ENCODE measurements at places on chromosomes 12 and 14. TPM values are rescaled to one million over a fixed set of nuclear protein-coding genes. Genes with fewer than 3 reads are reported as not detected.

SSTR1 gene
- total RNA-seq, result not detected

DNA sequence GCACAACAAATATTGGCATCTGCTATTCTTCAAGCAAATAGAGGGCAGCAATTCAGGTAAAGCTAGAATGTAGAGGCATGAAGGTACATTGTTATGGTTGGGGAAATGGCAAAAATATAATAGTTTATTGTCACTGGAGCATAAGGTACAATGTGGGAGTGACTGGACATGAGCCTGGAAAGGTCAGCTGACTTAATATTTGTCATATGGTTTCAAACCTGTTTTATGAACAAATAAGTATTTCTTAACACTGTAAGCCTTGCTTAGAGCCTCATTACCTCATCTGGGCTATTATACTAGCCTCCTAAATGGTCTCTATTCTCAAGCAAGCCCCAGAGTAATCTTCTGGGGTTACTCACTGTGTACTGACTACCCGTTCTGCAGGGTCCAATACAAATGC, 33.7 kb downstream of the FAM177A1 start:
- peaks cover 35% of the 10 kb centered on the region for H3K36me3 ChIP-seq
- no peak overlapping the region for H3K27ac ChIP-seq
- H3K4me1 ChIP-seq, result no peaks in the 10 kb centered on the region
- no peak for DNase-seq

SYNDIG1L gene
- not detected for total RNA-seq

- peaks cover 13% of the 10 kb centered on the region for H3K27me3 ChIP-seq
- H3K36me3 ChIP-seq, result no peaks in the 10 kb centered on the region
- no peak for DNase-seq
- H3K4me1 ChIP-seq, result no peaks in the 10 kb centered on the region
- H3K27ac ChIP-seq, result no peak overlapping the region
Observed at GRCh38 chr12:117356048-117356447, 5.4 kb downstream of the NOS1 start.

DNA sequence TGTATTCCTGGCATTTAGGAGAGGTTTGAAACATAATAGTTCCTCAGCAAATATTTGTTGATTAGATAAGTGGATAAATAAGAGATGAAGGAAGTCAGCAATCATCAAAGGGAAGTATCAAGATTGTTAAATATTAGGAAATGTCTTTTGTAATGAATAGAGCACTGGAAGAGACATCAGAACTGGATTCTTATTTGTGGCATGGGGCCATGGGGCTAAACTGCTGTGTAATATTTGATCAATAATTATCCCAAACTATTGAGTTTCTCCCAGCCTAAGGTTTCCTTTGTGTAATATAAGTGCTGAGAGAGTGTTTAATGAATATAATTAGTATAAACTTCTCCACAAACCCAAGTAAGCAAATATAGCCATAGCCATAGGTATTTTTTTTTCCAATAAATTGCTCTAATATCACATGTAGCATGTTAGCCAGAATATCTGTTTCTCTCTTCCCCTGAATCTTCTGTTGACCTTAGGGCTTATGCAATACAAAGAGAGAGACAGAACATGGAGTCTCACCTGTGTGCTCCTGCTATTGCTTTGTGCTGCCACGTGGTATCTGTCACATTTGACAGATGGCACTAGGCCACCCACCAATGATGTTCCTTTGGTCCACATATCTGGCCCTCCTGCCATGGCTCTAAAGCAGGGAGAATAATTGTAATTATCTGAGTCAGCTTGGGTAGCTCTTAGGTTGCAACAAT, 658.7 kb downstream of the SOX5 start:
- no peak overlapping the region for H3K4me3 ChIP-seq
- H3K4me1 ChIP-seq, result no peaks in the 10 kb centered on the region
- H3K27ac ChIP-seq, result no peak overlapping the region
- DNase-seq, result no peak

KLRC1 gene
- not detected for total RNA-seq

DNA sequence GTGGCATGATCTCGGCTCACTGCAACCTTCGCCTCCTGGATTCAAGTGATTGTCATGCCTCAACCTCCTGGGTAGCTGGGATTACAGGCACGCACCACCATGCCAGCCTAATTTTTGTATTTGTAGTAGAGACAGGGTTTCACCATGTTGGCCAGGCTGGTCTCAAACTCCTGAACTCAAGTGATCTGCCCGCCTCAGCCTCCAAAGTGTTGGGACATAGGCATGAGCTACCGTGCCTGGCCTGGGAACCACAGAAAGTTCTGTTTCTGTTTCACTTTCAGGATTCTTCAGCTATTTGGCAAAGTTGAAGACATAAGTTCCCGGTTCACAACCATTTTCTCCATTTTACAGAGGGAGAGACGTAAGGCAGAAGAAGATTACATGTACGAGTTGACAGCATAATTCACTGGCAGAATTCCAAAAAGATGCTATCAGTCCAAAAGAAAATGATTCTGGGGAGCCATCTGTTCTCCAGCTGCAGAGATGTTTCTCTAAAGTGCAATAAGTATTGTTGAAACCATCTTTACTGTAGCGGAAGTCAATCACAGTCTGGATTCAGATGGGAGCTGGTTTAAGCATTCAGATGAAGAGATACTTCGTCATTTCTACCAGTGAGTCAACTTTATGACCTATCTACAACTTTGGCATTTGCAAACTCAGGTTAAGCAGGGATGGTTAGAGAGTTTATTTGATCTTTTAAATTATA, 8.1 kb upstream of the RNF34 start:
- DNase-seq, result peak; percentile 86
- no peaks in the 10 kb centered on the region for H3K36me3 ChIP-seq
- peak overlapping the region; percentile 6 for H3K27ac ChIP-seq

GRCh38 chr12:108559007-108559655, 1.8 kb downstream of the SART3 start:
- H3K27me3 ChIP-seq, result no peaks in the 10 kb centered on the region
- peaks cover 45% of the 10 kb centered on the region for H3K4me1 ChIP-seq
- peaks cover 33% of the 10 kb centered on the region for H3K36me3 ChIP-seq
- DNase-seq, result no peak
- H3K4me3 ChIP-seq, result peak overlapping the region; percentile 99

All from activated CD4-positive, alpha-beta T cell treated with anti-CD3 and anti-CD28 coated beads, Interleukin-2, amount 10 ng/mL, durations not matched to agents 24 days and 14 days (primary cell).